Activated naive CD4-positive, alpha-beta T cell treated with anti-CD3 and anti-CD28 coated beads for 36 hours (primary cell): ENCODE measurements at places on chromosomes 2 and 18. TPM values are rescaled to one million over a fixed set of nuclear protein-coding genes. Genes with fewer than 3 reads are reported as not detected.

The TIMM21 gene
- 37.7 TPM for total RNA-seq

The TMEM163 gene
- total RNA-seq = not detected

GRCh38 chr18:76498064-76498463 is 3.0 kb upstream of the ZNF516 start:
- peaks cover 12% of the 10 kb centered on the region for H3K4me1 ChIP-seq
- H3K27me3 ChIP-seq = peaks cover 14% of the 10 kb centered on the region
- no peak overlapping the region for H3K27ac ChIP-seq

GRCh38 chr2:21198637-21199036 is 74.9 kb downstream of the TDRD15 start:
- no peak for DNase-seq
- peaks cover 2% of the 10 kb centered on the region for H3K27me3 ChIP-seq
- no peaks in the 10 kb centered on the region for H3K4me1 ChIP-seq

DNA sequence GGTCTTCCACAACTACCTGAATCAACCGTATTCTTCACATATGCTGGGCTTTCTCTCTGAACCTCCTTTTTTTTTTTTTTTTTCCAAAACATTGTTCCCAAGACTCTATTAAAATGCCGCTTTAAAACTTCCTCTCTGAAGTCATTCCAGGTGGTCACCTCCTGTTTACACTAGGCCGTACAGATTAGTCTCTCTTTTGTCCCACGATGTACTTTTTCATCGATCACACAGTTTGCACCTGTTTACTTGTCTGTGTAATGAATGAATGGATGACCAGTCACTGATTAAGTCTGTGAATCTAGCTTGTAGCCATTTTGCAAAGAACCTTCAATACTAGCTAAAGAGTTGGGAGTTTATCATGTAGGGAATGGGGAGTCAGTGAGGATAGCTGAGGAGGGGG is 16.7 kb upstream of the FAM228A start:
- no peaks in the 10 kb centered on the region for H3K27me3 ChIP-seq
- peaks cover 3% of the 10 kb centered on the region for H3K36me3 ChIP-seq
- H3K27ac ChIP-seq = no peak overlapping the region
- H3K4me1 ChIP-seq = no peaks in the 10 kb centered on the region
- no peak overlapping the region for H3K4me3 ChIP-seq
